ENCODE measurements at places on chromosomes 3 and 15. TPM values are rescaled to one million over a fixed set of nuclear protein-coding genes. Genes with fewer than 3 reads are reported as not detected.

GRCh38 chr3:138862924-138863775, 28.4 kb upstream of the PIK3CB start:
- DNase-seq: no peak

- DNase-seq: no peak
Measured at GRCh38 chr3:60309539-60310268, 941.5 kb downstream of the FHIT start.

GRCh38 chr3:158768881-158769543, 32.8 kb upstream of the MFSD1 start:
- DNase-seq: no peak

- no peak for DNase-seq
Measured at GRCh38 chr3:44065311-44066094, 176.2 kb upstream of the TOPAZ1 start.

DNA sequence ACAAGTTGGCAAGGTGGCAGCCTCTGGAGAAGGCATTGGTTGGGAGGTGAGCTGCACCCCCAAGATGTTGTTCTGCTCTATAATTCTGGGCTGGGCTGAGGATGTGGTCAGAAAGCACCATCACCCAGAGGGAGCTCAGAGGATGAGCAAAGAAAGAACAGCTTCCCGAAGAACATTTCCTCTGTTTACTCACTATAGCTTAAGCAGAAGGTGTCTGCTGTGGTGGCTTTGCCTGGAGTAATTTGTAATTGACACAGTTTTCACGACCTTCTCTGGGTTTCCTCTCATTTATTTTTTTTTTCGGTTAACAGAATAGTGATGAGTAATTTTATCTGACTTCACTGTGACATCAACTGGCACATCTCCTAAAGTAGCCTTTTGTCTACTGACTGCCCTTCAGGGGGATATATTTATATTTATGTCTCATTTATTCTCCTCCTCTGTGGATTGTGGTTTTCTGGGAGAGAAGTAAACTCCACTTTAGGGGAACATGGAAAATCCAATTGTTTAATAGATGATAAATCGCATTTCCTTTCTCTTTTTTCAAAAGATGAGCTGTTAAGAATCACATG, 49.5 kb upstream of the ABHD17C start:
- DNase-seq: no peak

DNA sequence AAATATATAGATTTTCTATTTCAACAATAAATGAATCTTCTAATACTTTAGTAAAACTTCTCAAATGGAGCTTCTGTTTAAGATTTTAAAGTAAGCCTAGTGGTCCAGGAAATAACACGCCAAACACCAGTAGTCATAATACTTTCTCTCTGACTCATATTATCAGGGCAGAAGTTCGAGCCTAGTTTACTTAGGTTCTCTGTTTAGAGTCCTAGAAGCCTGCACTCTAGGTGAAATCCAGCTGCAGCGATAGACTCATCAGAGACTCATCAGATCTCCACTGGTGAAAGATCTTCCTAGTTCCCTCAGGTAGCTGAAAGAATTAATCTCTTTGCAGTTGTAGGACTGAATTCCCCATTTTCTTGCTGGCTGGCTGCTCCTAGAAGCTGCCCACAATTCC, 552.5 kb upstream of the ROBO2 start:
- no peak for DNase-seq

The ACTC1 gene
- 3.4 TPM for total RNA-seq

The DUOX1 gene
- total RNA-seq: 327 TPM

The DRD3 gene
- total RNA-seq: not detected
